ENCODE measurements at places on chromosomes 1 and 21. TPM values are rescaled to one million over a fixed set of nuclear protein-coding genes. Genes with fewer than 3 reads are reported as not detected.

GRCh38 chr1:19976317-19977003, 3.0 kb downstream of the PLA2G2A start:
- no peak for DNase-seq
- peaks cover 1% of the 10 kb centered on the region for H3K4me1 ChIP-seq
- peaks cover 29% of the 10 kb centered on the region for H3K27me3 ChIP-seq
- no peak overlapping the region for H3K4me3 ChIP-seq

GRCh38 chr1:181493166-181493565, 9.8 kb downstream of the CACNA1E start:
- no peaks in the 10 kb centered on the region for H3K36me3 ChIP-seq
- no peak overlapping the region for H3K27ac ChIP-seq
- no peaks in the 10 kb centered on the region for H3K4me1 ChIP-seq

The COL11A1 gene
- not detected for total RNA-seq

The TIE1 gene
- total RNA-seq, result 0.23 TPM
